RKO (cell line): ENCODE measurements at places on chromosomes 7 and 10.

GRCh38 chr7:50282813-50283605 is 21.5 kb upstream of the IKZF1 start:
- DNase-seq, result no peak

GRCh38 chr10:126352453-126352852 is 35.8 kb downstream of the ADAM12 start:
- DNase-seq, result no peak

GRCh38 chr7:122316467-122317388 is 12.2 kb upstream of the FEZF1 start:
- no peak for DNase-seq

DNA sequence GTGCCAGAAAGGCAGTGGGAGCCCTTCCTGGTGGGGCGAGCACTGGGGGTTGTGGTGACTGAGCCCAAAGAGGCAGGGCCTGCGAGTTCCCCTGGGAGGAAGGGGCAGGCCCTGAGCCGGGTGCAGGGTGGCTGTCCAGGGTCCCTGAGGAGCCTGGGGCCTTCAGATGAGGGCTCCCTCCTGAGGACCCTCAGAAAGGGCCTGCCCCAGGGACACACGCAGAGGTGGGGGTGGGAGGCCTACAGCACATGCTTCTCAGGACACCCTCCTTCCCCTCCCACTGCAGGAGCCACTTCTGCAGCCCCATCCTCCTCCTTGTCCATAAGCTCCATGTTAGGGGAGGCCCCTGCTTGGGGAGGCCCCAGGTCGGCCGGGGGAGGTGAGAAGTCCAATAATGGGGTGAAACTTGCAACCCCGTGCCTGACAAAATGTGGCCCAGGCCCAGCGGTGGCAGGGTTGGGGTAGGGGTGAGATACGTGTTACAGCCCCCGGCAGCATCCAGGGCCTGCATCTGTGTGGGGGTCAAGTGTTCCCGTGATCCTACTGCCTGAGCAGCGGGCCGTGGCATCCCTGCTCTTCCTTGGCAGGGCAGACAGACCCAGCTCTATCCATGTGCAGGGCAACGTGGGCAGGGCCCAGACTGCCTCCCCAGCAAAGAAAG is 31.8 kb upstream of the RET start:
- no peak for DNase-seq

- DNase-seq, result no peak
Measured at GRCh38 chr10:106595281-106595680, 569.2 kb downstream of the SORCS1 start.

GRCh38 chr10:108982159-108982558 is 941.2 kb downstream of the XPNPEP1 start:
- no peak for DNase-seq

DNA sequence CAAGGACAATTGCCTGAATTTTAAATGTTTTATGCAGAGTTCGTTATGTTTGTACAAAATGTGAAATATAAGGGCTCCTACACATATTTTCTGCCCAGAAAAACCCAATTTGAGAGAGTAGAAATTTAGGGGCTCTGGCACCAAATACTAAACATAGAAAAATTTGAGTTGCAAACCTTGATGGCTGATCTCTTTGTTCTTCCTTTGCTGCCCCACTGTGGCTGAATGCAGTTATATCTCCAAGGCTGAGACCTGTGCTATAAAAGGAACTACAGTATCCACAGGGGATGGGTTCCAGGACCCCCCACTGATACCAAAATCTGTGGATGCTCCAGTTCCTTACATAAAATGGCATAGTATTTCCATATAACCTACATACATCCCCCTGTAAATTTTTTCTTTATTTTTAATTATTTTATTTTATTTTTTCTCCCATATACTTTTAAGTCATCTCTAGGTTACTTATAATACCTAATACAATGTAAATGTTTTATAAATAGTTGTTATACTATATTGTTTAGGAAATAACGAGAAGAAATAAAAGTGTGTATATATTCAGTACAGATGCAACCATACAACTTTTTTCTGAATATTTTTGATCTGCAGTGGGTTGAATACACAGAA is 22.5 kb downstream of the CFAP43 start:
- peak; percentile 65 for DNase-seq

GRCh38 chr7:123864966-123865365 is 20.0 kb downstream of the HYAL4 start:
- DNase-seq, result no peak

GRCh38 chr7:77348371-77348813 is 67.8 kb downstream of the GSAP start:
- DNase-seq, result no peak

DNA sequence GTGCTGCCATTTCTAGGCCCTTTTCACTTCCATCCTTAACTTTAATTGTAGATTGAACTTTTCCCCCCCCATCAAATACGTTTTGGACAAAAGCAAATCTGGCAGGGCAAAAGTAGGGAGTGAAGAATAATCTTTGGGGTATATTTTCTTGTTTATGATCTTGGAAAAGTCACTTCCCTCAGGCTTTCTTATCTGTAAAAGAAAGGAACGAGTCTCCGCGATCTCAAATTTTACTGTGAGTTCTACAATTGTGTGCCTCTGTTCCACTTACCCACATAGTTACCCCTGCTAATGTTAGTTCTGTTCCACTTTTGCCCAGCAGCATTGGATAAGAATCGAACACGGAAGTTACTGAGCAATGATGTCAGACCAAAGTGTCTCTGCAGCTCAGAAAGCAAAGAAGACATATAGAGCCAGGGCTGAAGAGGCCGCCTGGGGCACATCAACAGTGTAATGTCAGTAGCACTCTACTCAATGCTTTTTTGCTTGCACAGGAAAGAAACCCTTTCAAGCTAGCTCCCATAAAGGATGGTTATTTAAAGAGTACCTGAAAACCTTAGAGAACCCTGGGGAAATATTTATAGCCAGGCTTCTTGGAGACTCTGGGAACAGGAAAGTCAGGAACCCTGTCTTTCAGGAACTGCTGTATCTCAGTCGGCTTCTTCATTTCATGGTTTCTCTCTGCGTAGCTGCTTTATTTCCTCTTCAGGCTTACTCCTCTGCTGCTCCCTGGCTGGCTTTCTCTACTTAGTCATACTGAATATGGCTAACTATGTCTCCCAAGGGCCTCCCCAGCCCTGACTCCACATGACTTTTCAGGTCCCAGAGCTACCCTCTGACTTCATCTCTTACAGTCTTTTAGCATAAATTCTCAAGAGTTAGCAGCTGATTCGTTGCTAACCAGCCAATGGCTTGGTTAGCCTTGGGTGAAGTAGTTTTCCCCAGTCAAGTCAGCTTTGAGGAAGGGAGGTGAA is 123.7 kb upstream of the FAM3C start:
- DNase-seq, result no peak

GRCh38 chr7:43761938-43762692 is 3.6 kb downstream of the BLVRA start:
- no peak for DNase-seq

DNA sequence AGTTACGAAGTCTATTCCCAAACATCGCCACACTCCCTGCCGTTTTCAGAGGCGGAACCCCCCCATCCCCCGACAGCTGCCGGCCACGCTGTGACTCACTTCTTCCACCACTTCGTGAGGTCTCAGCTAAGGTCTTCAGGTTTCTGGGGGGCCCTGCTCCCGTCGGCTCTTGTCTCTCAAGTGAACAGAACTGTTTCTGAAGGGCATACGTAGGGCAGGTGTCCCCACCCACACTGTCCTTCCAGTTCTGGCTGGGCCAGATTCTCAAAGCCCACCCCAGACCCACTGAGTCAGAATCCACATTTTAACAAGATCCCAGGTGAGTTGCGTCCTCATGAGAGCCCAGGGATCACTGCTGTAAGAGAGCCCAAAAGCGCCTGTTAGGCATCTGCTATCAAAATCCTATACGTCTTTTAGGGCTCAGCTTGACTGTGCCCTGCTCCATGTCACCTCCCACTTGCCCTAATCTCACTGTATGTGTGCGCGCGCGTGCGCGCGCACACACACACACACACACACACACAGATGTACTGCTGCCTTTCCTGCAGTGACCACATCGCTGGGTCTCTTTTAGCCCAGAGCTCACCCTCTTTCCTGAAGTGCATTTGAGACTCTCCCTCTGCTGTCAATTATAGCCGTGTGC is 78.8 kb downstream of the PROSER2 start:
- no peak for DNase-seq

DNA sequence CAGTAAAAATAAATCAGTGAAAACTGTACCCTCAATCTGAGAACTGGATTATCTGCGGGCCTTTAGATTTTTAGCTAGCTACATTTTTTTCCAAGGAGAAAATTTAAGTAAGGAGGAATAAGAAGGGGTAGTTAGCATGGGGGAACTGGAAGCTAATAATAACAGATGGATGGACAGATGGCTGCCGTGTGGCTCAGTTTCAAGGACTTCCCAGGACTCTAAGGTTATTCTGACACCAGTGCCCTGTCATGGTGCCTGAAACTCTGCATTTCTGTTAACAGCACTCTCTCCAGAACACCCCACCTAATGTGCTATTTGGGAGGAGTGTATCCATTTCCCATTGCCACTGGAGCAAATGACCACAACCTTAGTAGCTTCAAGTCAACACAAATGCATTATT is 75.7 kb upstream of the PDE1C start:
- no peak for DNase-seq

GRCh38 chr7:43749383-43749940 is 9.0 kb upstream of the BLVRA start:
- DNase-seq, result no peak

DNA sequence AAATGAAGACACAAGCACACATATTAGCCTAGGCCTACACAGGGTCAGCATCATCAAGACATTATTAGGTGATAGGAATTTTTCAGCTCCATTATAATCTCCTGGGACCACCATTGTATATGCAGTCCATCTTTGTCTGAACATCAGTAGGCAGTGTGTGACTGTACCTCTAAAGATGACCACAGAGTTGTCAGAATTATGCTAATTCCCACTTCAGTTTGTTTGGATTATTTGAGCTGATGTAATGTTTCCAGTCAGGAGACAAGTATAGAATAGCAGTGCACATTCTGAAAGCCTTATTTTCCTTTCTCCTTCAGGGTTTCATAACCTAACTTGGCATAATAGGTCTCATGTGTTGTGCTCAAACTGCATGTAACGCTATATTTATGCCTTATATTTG is 306.4 kb downstream of the NXPH1 start:
- DNase-seq, result no peak

- DNase-seq, result no peak
Measured at GRCh38 chr7:45242698-45243097, 85.1 kb downstream of the RAMP3 start.

DNA sequence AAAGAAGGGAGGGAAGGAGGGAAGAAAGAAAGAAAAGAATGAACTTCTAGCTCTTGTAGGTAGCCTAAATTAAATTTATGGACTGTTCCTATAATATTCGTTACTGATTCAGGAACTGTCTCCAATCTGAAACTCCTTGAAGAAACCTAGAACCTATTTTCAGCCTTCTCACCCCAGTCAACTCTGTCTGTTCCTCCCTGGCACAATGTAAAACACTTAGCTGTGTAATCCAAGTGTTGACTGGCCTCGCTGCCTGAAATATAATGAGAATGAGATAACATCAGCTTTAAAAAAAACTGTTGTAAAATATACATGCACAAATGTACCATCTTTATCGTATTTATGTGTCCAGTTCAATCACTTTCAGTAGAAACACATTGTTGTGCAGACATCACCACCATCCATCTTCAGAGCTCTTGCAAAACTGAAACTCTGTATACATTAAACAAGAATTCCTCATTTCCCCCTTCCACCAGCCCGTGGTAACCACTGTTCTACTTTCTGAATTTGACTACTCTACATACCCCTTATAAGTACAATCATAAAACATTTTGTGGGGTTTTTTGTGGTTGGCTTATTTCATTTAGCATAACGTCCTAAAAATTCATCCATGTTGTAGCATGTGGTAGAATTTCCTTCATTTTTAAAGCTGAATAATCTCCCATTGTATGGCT is 6.3 kb upstream of the C7orf33 start:
- no peak for DNase-seq

- no peak for DNase-seq
Measured at GRCh38 chr7:22765609-22766008, 38.6 kb downstream of the IL6 start.

DNA sequence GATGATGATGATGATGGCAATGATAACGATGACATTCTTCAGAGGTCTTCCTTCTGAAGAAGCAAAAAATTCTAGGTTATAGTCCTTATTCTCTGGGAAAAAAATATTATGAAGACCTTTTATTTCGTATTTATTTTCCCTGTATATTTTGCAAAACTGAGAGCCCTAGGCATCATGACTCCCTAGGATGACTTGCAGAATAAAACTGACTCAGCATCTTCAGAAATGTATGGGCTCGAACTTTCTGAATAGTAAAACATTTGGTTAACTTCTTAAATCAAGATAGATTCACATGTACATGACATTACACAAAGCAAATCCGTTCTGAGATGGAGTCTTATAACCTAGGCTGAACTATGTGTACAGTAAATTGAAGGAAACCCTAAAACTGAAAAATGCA is 29.4 kb downstream of the DKK1 start:
- DNase-seq, result no peak

DNA sequence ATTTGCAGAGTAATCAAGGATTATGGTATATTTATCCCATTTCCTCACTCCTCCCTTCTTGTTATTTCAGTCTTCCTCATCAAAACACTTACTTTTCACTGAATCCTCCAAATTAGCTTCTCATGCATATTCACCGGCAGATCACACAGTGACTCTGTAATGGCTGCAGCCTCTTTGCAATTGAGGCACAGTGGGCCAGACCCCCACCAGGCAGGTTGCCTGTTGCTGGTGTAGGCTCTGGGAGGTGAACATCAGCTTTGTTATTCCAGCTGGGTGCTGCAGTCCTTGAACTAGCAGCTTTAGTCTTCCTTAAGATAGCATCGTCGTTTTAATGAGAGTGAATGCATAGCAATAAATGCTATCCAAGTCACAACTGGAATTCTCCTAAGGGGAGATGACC is 449.3 kb downstream of the CNTNAP2 start:
- no peak for DNase-seq

DNA sequence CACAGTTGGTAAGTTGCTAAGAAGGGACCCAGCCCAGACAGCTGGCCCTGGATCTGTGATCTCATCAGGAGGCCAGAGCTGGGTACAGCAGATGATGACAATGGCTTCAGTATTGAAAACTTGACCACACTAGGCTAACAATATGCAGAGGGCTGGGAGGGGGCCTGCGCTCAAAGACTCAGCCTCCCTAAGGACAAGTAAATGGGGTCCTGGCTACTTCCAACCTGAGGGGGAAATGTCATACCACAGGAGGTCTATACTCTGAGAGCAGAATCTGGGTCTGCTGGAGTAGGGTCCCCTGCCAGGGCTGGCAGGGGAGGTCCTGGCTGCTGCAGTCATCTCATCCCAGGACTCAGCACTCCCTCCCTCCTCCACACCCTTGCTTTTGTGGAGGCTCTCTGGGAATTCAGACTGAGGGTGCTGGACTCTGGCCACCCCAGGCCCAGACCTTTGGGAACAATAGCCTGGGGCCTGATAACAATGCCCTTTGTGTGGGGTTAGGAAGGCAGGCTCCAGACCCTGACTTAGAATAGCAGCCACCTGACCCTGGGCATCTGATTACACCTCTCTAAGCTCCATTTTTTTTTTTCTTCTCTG is 1.4 kb downstream of the FXYD4 start:
- DNase-seq, result no peak

DNA sequence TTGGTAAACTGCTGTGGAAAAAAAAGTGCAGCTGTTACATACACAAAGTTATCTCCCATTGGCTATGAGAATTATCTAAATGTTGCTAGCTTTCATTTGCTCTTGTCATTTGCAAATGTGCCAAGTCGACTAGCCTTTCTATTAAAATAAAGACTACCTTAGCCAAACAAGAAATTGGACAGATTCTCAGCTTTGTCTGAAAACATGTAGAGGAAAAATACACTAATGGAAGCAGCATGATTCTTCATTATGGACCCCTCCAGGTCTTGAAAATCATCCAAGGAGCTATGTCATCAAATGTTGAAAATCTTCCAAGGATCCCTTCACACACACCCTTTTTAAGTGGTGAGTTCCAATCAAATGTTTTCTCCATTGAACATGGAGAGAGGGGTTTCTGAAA is 237.7 kb downstream of the ETV1 start:
- DNase-seq, result no peak
